ENCODE measurements at places on chromosomes 5 and 9.
A peak's percentile ranks its signal among the peaks of the same experiment; 100 is the strongest.

GRCh38 chr5:169127431-169127830 lies 173.5 kb downstream of the SLIT3 start:
- no peak for DNase-seq

DNA sequence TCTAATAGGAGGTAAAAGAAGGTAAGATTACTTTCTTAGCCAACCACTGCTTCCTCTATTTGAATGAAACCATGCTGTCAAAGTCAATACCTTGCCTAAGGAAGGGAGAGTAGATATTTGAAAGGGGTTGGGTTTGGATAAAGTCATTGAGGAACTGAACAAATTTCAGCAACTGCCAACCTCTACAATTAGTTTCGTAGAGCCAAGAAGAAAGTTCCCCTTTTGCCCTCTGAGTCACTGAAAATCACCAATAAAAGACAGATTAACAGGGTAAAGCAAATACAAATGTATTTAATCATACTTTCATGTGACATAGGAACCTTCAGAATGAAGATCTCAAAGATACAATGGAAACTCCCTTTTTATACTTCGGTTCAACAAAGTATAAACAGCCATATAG lies 615.7 kb downstream of the GABRG2 start:
- DNase-seq, result no peak

DNA sequence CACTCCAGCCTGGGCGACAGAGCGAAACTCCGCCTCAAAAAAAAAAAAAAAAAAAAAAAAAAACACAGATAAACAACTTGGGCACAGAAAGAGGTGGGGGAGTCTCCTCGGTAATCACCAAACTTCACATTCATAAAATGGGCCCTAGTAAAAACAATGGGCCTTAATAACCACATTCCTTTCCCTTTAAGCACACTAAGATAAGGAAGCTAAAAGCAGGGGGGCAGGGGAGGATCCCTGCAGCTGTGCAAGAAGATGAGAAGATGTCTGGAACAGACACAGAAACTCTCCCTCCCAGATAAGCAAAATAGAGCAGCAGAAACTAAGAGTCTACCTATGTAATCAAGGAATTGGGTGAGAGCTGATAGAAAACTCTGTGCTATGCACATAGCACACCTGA lies 111.2 kb upstream of the FAM174A start:
- DNase-seq, result no peak

- no peak for DNase-seq
These were observed 85.4 kb upstream of the PLPP1 start for GRCh38 chr5:55620009-55620765.

- DNase-seq, result no peak
These were observed 341.7 kb upstream of the TYRP1 start for GRCh38 chr9:12351293-12352044.

GRCh38 chr9:105911104-105911911 lies 217.0 kb downstream of the TMEM38B start:
- no peak for DNase-seq

GRCh38 chr5:162274679-162275078 lies 207.1 kb downstream of the GABRG2 start:
- no peak for DNase-seq

DNA sequence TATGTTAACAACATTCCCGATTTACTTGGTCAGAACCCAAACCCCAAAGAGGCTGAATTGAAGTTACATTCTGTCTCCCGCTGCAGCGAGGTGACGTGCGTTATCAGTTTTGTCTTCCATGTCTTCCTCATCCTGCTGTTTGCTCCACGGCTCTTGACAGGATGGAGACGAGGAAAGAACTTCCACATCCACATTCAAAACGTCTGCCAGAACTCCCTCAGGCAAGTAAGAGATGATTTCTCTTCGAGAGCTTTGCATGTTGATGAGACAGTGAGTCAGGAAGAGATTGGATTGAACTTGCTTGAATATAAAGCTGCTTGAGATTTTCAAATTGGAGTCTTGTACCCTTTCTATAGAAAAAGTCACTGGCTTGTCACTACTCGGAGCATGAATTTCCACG lies 242.6 kb downstream of the AUH start:
- DNase-seq, result no peak

GRCh38 chr9:90988318-90988717 lies 186.7 kb downstream of the SYK start:
- DNase-seq, result no peak

DNA sequence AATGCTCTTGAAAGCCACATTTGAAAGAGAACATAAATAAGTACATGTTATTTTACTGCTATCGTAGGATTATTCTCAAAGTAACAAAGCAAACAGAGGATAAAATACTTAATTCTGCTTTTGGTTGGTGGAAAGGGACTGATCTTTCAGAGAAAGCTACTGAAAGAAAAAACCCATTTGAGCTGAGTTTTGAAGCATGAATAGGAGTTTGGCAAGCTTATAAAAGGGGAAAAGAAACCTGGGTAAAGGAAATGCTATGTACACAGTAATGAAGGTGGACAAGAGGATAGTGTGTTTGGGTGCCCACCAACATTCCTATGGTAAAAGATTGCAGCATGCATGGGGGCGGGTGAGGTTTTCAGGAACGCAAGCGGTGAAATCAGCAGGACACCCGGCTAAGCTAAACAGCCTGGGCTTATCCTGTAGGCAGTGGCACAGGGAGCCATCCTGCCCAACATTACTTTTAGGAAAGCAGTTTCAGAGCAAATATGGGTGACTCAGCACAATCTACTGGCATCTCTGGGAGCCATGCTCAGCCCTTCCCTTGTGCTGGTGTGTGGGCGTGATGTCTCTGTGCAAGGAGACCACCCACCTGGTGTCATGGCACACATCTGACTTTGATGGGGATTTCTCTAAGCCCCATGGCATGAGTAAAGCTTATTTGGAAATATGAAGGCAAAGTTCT lies 673.9 kb upstream of the KLF4 start:
- no peak for DNase-seq

DNA sequence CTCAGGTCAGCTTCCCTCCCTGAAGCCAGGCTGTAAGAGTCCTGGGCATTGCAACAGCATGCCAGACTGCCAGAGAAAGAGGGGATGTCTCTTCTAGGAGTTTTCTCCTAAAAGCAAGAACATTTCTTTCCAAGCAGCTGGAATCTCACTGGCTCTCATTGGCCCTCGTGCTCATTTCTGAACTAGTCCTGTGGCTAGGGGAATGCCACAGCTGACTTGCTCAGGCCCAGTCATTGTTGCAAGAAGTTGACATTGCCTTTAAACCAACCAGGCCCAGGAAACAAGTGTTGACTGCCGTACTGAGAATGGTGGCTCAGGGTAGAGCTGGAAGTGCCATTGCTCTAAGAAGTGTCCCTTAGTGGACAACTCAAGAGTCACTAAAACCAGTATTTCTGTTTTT lies 15.0 kb upstream of the CEP120 start:
- DNase-seq, result no peak

GRCh38 chr9:37182718-37183117 lies 62.3 kb downstream of the ZCCHC7 start:
- DNase-seq, result no peak

GRCh38 chr9:21558615-21559401 lies 76.7 kb upstream of the IFNE start:
- DNase-seq, result no peak

DNA sequence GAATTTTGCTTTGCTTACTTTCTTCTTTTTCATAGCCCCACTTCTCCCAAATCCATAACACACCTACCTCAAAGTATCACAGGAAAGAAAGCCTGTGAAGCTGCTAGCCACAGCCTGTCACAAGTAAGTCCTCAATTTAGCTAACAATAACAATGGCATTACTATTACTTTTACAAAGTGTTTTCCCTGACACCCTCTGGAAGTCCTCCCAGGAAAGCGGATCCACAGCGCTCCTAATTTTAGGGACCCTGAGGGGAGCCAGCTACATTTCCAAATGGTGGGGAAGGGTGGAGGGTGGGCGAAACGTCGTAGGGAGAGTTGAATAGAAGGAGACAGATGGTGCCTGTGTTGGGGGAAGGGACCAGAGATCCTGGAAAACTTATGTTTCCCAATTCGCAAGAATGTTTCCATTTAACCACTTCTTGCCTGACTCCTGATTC lies 523 bp upstream of the WWC1 start:
- DNase-seq, result no peak

DNA sequence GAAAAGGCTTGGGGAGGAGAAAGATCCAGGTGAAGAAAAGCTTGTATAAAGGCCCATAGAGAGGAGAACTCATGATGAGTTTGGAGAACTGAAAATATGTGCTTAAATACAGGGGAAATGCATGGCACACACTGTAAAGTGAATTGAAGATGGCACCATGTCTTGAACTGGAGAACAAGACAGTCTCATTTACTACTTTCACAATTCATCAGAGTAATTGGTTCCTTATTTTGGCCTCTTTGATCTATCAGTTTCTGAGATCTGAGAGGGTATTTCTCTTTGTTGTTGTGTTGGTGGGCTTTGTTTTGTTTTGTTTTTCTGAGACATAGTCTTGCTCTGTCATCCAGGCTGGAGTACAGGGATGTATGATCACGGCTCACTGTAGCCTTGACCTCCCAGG lies 98.2 kb downstream of the CEMIP2 start:
- no peak for DNase-seq

DNA sequence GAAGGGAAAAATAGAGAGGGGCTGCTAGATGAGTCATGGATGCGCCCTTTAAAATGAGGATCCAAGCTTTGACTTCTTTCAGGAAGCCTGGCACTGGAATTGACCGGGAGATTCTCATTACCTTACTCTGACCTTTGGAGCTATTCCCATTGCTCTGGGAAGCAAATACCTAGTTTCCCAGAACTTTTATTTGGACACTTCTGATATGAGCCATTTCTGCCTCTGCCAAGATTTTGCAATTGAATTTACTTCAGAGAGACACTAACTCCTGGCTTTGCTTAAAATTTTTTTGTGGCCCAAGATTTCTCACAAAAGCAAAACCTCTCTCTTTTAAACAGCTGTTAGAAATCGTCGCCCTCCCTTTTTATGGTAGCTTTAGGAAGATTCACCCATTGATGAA lies 15.7 kb upstream of the AGXT2 start:
- DNase-seq, result no peak

DNA sequence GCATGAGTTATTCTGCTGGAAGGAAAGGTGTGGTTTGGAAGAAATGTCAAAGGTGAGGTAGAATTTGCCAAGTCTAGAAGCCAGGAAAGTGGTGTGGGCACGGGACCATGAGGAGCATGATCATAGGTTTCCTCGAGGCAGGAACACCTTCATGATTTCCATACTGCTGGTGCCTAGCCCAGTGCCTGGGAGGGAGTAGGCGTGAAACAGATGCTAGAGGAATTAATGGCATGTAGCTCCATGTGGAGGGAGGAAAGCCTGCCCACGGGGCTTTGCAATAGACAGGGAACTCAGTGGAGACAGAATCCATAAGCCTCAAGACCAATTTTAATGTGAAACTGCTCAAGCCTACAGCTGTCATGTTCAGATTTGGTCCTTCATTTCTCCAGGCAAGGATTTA lies 35.1 kb downstream of the TTLL11 start:
- no peak for DNase-seq

GRCh38 chr9:7289773-7290172 lies 509.8 kb downstream of the DMAC1 start:
- DNase-seq, result no peak

- no peak for DNase-seq
These were observed 162.0 kb downstream of the MELK start for GRCh38 chr9:36734737-36735136.

DNA sequence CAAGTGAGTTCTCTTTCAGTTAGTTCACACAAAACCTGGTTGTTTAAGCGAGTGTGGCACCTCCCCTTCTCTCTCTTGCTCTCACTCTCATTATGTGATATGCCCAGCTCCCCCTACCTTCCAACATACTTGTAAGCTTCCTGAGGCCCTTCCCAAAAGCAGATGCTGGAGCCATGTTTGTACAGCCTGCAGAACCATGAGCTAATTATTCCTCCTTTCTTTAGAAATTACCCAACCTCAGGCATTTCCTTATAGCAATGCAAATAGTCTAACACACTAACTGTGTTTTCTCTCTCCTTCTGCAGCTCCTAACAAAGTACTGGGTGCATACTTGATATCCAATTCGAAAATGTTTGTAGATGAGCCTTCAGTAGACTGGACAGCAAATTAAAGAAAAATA lies 62.7 kb downstream of the TRIM32 start:
- DNase-seq, result no peak

GRCh38 chr5:140219068-140219991 lies 44.3 kb downstream of the CYSTM1 start:
- DNase-seq, result no peak

DNA sequence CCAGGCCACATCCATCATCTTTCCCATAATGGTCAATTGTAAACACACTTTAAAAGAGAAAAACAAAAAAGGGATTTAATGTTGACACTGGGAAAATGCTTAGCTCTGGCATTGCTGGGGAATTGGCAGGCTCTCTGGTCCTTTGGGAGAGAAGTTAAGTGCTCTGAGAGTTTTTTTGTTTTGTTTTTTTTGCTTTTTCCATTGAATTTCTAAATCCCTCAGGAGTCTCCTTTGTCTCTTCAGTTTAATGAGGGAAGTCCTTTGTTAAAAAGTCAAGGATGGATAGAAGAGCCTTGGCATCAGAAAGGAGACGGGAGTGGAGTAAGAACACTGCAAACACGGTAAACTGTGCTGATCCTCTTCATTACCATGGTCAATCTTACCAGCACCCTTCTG lies 7.1 kb upstream of the HAND1 start:
- DNase-seq, result no peak

GRCh38 chr5:111469903-111470302 lies 42.4 kb downstream of the STARD4 start:
- no peak for DNase-seq

DNA sequence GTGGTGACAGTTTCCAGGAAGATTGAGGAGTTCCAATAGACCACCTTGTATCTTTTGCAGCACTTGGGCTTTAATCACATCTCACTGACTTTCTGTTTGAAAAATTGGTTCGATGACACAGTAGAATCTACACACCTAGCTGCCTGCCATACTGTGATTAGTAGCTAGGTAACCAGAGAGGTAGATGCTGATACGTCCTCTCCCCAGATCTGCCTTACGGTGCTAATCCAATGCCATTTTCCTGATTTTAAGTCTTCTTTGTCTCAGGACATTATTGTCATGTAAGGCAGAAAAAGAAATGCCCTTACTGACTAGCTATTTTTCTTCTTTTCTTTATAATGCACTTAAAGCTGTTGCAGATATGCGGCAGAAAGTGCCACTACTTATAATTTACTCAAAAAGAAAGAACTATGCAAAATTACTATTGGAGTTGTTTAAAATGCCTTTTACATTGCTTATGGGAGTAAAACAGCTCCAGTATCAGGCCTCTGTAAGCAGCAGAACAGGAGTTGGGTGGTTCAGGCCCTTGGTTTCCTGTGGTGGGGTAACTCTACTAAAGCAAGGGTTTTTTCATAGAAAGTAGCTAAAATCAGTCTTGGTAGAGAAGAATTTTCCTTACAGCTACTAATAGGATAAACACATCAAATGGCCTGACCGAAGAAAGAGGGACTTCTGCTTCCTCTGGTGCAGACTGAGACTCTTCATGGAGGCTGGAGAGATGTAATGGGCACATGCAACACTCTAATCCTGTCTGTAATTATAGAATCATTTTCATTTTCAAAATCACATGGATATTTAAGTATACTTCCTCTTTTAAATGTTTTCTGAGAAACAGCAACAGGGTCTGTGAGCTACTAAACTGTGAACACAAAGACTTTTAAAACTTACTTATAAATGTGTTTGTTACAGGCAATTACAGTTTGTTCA lies 177.2 kb downstream of the MAPKAP1 start:
- no peak for DNase-seq

GRCh38 chr9:21696411-21696871 lies 106.0 kb upstream of the MTAP start:
- peak; percentile 0 for DNase-seq

Data from SK-N-DZ (cell line).